ENCODE measurements at places on chromosomes 1 and 21.
A peak's percentile ranks its signal among the peaks of the same experiment; 100 is the strongest.

- DNase-seq: no peak
Measured at GRCh38 chr1:21899987-21900386, 37.1 kb downstream of the HSPG2 start.

GRCh38 chr1:208058756-208059155, 147.8 kb upstream of the CD34 start:
- DNase-seq: no peak

DNA sequence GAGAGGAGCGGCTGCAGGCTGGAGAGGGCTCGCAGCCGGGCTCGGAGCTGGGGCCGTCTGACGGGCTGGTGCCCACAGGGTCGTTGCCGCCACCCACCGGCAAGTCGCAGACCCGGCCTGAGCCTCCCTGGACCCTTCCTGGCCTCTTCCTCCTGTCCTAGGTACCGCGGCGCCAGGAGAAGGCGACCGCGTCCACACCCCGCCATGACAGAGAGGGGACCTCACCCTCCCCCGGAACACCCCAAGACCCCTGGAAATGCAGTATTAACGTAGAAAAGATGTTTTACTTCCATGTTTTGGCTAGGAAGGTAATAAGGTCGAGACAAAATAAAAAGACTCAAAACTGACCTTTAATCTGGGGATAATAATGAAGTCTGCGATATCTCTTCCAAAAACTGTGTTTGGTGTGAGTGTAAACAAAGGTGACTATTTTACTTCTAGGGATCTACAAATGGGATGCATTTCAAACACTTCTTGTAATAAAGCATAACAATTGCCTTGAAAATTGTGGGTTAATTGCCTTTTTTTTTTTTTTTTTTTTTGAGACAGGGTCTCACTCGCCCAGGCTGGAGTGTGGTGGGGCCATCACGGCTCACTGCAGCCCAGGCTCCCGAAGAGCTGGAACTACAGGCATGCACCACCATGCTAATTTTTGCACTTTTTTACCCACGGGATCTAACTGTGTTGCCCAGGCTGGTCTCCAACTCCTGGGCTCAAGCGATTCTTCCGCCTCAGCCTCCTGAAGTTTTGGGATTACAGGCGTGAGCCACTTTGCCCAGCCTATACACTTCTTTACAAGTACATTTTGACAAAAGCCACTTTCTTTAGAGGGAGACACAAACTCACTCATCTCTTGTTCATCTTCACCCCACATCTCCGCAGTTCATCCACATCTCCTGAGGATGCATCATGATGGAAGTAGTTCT, 838 bp upstream of the RSRP1 start:
- no peak for DNase-seq

GRCh38 chr1:213327017-213327667, 276.1 kb downstream of the RPS6KC1 start:
- DNase-seq: no peak

DNA sequence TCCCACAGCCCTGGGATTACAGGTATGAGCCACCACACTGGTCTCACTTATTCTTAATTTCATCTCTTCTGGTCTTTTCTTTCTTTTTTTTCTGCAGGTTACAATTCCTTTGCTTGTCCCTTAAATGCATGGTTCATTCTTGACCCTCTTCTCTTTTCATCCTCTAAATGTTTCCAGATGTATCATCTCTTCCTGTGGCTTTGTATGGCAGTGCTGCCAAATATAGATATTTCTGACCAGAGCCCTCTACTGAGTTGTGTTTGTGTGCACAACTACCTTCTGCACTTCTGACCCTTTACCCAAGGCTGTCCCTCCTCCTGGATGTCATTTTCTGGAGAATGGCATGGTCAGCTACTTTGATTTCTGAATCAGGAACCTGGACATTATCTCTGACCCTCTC, 32.5 kb downstream of the OLFML3 start:
- no peak for DNase-seq

DNA sequence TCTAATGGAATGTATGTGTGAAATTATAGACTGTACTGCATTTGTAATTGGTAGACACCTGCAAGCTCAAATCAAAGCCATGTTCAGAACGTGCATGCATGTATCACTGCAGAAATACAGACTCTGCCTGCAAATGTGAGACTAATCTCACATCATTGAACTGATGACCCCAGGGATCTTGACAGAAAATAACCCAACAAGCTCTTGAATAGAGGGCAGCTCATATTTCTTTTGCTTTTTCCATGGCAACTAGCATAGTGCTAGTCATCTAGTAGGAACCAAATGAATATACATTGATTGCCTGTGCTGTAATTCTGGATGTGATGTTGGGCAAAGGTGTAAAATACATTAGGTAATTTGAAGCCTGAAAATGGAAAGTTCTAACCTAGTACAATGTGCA, 62.4 kb downstream of the PTPRC start:
- DNase-seq: no peak

- no peak for DNase-seq
Measured at GRCh38 chr1:214362188-214362882, 81.4 kb downstream of the SMYD2 start.

- no peak for DNase-seq
Measured at GRCh38 chr21:29711236-29711635, 228.6 kb downstream of the GRIK1 start.

DNA sequence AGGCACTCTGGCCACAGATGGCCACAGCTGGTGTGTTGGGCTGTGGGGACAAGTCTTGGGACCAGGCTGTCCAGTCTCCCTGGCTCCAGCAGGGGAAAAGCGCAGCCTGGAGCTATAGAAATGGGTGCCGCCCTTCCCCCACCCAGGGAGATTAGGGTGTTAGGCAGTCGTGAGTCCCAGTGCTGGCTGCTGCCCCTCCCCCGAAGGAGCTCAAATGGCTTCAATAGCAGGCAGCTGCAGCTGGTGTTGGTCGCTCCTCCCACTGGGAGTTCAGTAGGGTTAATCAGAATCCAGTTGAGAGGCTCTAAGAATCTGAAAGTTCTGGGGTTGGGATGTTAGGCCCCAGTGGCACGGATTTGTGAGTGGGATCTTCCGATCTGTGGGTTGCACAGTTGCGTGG, 595.6 kb upstream of the PKN2 start:
- DNase-seq: no peak

GRCh38 chr1:62232871-62233278, 38.2 kb downstream of the L1TD1 start:
- DNase-seq: no peak

DNA sequence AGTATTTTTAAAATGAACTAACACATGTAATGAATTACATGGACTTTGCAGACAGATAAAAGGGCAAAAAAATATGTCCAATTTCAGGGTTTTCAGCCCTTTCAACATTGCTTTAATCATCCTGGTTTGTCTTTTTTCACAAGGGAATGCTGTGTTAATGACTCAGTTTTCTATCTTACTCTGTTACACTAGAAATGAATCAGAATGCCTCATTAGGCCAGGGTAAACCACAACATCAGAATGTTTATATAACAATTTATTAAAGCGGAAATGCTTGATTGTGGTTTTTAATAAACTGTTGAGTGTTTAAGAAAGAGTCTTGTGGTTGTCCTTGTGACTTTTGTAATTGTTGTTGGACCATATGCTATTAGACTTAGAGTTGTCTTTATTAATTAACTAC, 13.5 kb downstream of the GORAB start:
- no peak for DNase-seq

- peak; percentile 75 for DNase-seq
Measured at GRCh38 chr1:24586970-24587820, 31.3 kb downstream of the NCMAP start.

- DNase-seq: no peak
Measured at GRCh38 chr1:185674201-185674600, 60.0 kb upstream of the HMCN1 start.

GRCh38 chr1:5751833-5752745, 240.1 kb downstream of the NPHP4 start:
- no peak for DNase-seq

GRCh38 chr1:149915429-149916192, 2.0 kb downstream of the SV2A start:
- no peak for DNase-seq

DNA sequence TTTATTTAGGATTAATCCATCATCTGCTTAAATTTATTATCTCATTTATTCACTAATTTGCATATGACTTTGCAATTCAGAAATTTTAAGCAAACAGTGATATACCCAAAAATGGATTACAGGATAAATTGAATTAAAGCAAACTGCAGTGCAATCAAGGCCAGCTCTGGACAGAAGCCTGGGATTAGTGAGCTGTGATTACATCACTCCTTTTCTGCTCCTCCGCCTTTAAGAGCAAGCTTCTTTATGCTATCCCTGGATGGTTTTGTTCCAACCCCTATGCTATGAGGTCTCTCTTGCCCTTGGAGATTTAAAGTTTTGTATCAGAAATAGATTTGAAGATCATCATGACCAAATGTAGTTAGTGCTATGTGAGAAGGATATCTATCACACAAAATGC, 32.6 kb downstream of the GPR52 start:
- DNase-seq: no peak

- DNase-seq: no peak
Measured at GRCh38 chr1:41475859-41476567, 8.5 kb downstream of the EDN2 start.

DNA sequence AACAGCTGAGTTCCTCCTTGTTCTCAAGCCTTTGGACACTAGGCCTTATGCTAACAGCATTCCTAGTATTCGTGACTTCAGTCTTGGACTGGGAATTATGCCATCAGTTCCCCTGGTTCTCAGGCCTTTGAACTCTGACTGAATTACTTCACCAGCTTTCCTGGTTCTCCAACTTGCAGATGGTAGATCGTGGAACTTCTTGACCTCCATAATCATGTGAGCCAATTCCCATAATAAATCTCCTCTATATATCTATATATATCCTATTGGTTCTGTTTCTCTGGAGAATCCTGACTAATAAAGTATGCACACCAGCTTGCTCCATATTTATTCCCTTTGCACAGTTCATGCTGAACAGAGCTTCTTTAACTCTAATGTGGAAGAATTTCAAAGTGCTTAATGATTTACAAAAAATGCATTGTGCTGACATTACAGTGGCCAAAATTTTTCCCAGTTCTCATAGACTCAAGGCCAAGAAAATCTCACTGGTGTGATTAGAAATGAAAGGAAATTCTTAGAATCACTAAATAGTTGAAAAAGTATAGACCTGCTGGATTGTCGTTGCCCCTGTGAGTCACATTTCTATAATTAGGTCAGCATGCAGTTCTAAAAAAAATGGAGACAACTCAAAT, 462.9 kb upstream of the ADAMTS5 start:
- no peak for DNase-seq

DNA sequence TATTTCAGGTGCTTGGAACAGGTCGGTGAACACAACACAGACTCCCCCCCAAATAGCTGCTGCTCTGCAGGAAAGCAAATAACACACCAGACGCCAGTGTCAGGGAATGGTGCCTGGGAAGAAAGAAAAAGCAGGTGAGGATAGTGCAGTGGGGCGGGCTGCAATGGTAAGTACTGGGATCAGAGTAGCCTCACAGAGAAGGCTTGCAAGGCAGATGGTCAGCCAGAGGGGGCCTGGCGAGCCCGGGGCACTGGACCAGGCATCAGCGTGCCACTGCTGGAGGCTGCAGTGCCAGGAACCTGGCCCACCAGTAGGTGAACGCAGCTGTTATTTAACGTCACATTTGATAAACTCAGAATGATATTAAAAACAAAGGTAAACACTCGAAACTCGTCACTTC, 60.0 kb downstream of the POFUT2 start:
- no peak for DNase-seq

DNA sequence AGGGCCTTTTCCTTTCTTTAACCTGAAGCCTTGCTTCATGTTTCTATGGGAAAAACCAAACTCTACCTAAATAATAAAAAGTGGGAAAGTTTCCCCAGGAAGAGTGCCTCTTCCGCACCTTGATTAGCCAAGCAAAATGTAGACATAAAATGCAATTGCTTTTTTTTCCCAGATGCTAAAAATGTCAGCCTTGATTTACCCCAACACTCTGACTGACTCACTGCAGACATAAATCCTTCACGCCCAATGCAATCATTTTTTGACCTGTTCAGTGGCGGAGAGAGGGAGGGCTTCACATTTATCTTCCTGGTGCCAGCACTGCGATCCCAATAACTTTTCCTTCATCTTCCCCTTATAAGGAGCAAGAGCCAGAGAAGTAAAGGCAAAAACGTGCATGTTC, 261.5 kb downstream of the SEC16B start:
- DNase-seq: no peak

GRCh38 chr1:53590104-53590503, 130.9 kb downstream of the DMRTB1 start:
- DNase-seq: no peak

DNA sequence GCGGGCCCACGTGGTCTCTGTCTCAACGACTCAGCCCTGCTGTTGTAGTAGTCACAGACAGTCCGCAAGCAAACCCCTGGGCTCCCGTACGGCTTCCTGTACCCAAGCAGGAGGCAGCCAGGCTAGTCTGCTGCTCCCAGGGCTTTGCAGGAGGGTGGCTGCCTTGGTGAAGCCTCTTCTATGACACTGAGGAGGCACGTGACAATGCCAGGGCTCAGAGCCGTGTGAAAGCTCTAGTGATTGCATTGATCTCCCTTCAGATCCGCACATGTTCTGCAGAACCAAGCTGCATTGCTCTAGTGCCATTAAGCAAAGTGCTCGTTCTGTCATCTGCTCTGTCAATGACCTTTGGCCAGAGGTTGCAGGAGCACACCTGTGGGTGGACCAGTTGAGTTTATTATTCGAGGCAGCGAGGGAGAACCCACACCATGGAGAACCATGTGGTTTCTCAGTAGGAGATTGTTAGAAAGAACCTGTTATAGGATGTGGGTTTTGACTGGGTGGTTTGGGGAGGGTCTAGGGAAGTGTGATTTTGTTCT, 18.0 kb downstream of the UMODL1 start:
- DNase-seq: peak; percentile 51

GRCh38 chr1:53601867-53602775, 136.8 kb downstream of the GLIS1 start:
- no peak for DNase-seq

- no peak for DNase-seq
Measured at GRCh38 chr1:18532390-18533170, 51.9 kb downstream of the KLHDC7A start.

DNA sequence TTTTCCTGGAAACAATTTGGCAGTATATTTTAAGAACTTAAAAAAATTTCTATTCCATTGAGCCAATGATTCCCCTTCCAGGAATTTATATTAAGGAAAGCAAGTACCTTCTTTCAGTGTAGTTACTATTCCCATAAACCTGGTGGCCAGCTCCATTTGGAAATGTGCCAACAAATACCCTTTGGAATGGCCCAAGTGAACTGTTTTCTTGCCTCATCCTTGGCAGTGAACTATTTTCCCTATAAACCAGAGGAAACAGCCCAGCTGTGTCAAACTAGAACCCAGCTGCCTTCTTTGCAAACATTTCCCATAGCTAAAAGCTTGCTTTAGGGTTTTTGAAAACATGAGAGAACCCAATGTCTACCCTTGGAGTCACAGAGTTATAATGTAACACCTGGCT, 496.9 kb downstream of the NEGR1 start:
- DNase-seq: no peak

All from naive thymus-derived CD4-positive, alpha-beta T cell (primary cell).